NCI-H1092 (cell line): ENCODE measurements at places on chromosomes 4 and X.

DNA sequence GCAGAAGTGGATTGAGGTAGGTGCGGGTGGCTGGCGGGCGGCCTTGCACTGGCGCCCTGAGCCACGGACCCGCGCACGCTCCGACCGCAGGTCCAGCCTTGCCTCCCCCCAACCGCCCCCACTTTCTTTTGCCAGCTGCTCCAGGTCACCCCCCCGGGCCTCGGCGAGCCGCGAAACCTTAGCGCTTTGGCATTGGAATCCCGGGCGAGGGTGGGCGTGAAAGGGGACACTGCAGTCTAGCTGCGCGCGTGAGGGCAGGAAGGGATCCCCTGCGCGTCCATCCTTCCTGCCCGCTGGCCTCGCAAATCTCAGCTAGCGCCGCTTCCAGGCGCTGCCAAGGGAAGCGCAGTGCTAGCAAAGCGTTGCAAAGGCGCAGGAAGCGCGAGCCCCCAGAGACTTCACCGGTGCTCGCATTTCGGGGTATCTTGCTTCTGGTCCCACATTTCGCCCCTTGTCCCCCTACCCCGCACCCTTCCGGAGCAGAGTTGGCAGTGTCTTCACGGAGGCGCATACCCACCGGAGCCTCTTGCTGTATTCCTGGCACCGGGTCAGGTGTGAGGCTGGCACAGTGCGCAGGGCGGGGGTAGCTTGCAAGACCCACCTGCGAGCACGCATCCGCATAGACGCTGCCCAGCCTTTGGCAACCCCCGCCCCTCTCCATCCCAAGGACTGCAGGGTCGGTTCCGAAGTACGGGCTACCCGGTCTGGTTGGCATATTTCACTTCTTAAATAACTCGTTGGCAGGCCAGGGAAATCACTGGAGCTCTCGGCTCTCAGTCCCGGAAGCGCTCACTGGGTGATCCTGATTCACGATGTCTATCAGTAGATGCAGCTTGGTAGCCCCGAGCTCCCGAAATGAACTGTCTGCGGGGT lies 104.4 kb downstream of the UCHL1 start:
- DNase-seq = peak; percentile 55

GRCh38 chrX:96126182-96126581 lies 558.5 kb upstream of the DIAPH2 start:
- no peak for DNase-seq

DNA sequence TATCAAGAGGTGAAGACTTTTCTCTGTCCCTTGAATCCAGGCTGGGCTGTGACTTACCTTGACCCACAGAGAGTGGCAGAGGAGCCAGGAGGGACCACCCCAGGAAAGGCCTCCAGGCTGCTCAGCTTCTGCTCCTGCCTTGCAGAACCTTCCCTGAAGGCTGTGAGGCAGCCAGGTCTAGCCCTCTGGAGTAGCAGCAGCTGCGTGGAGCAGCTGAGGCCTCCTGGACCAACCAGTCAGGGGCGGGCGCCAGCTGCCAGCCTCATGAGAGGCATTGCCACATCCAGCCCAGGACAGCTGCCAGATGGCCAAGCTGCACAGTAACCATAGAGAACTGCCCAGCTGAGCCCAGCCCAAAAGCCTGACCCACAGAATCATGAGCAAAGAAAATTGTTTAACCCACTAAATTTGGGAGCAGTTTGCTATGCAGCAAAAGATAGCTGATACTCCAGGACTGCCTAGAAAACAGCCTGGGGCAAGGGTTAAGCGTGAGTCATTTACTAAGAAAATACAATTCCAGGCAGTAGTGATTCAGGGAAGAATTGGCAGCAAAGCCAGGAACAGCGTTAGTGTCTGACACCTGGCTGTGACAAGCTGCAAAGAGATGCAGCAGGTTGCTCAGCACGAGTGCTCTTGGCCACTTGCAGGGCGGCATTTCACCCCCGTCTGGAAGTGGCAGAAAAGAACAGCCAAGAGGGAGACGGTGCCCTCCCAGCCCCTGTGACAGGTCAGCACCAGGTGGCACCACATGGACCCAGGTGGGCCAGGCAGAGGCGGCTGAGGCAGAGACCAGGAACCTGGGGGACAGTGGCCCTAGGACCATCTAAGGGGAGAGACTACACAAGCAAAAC lies 14.7 kb upstream of the PDE6B start:
- peak; percentile 61 for DNase-seq

- peak; percentile 15 for DNase-seq
Measured at GRCh38 chr4:38867478-38868058, at the start of gene FAM114A1. FAM114A1 (plus strand) TSS chr4:38867806; CDS start chr4:38878079, 10,273 bp downstream.

DNA sequence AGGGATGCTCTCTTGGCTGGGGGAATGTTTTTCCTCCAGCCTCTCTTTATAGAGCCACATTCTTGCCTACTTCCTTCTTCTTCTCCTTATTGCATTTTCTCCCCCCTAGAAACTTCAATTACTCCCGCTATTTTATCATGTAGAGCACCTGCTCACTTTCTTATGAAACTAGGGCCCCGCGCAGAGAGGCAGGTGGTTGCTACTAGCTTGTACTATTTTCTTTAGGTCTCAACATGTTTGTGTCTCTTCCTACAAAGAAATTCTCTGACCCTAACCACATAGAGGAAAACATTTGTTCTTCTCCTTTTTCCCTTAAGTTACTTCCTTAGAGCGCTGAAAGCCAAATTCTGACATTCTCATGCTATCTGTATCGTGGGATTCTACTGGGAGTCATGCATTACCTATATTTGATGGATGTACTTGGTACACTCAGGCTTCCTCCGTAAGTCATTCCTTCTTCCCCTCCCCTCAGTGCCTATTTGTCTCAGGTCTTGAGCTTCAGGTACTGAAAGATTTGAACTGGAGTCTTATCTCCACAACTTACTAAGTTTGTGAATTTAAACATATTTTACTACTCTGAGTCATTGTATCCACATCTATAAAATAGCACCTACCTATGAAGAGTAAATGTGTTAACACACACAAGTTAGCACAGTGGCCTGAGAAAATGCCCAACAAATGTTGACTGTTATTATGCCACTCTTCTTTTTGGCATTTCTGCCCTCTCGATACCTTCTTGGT lies 159.1 kb upstream of the LEF1 start:
- DNase-seq = no peak

- no peak for DNase-seq
Measured at GRCh38 chrX:13420545-13421183, 100.8 kb upstream of the ATXN3L start.

DNA sequence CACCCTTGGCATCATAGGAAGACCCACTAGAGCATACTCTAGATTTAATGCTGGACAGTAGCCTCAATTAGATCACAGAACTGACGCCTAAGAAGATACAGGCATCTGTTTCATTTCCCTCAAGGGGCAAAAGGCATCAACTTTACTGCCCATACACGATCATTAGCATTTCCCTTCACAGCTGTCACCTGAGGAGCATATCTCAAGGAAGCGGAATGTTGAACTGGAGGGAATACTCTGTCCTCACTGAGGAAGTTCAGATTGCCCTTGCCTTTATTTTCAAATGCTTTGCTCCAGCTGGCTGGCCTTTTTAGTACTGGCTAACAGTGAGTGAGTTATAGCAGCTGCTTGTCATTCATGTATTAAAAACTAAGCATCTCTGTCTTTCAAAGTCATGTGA lies 508.4 kb upstream of the GALNT7 start:
- no peak for DNase-seq

GRCh38 chr4:56129431-56129861 lies 180.7 kb downstream of the CEP135 start:
- no peak for DNase-seq

DNA sequence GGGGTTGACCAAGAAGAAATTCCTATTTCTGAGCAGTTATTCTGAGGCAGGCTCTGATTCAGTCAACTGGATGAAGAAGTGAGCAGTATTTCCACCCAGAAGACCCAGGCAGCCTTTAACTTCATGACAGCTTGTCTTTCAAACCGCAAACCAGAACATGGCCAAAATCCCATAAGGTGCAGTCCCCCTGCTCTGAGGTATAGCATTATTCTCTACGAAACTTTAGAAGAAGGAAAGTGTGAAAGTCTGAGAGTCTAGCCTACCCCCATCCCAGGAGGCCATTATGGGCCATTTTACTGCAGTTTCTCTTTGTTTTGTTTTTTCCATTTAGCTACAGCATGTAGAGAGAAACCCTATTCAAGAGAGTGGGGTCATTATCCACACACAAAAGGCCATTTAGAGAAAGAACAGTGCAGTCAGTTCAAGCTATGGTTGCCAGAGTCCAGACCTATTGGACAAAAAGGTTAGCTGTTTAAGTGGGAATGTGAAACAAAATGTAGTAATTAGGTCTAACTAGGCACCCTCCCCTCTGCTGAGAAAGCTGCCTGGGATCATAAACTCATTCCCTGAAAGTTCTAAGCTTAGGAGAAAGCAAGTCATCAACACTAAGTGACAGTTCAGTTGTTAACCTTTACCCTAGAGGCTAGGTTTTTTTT lies 52.1 kb upstream of the RASGEF1B start:
- DNase-seq = no peak

- no peak for DNase-seq
Measured at GRCh38 chr4:54229631-54230483, 764 bp downstream of the PDGFRA start.
